Gastroesophageal sphincter (tissue), 4 donors: ENCODE measurements at places on chromosomes 2 and 18. TPM values are rescaled to one million over a fixed set of nuclear protein-coding genes. Genes with fewer than 3 reads are reported as not detected.

GRCh38 chr2:149715005-149715592 lies 127.5 kb upstream of the MMADHC start:
- ATAC-seq = no peak

- peak; percentile 22 for ATAC-seq
These were observed 505.0 kb upstream of the ID2 start for GRCh38 chr2:8176887-8177286.

- ATAC-seq = no peak
These were observed 19.4 kb downstream of the BABAM2 start for GRCh38 chr2:27909901-27910300.

GRCh38 chr2:234218266-234219045 lies 168.0 kb downstream of the SPP2 start:
- ATAC-seq = no peak

DNA sequence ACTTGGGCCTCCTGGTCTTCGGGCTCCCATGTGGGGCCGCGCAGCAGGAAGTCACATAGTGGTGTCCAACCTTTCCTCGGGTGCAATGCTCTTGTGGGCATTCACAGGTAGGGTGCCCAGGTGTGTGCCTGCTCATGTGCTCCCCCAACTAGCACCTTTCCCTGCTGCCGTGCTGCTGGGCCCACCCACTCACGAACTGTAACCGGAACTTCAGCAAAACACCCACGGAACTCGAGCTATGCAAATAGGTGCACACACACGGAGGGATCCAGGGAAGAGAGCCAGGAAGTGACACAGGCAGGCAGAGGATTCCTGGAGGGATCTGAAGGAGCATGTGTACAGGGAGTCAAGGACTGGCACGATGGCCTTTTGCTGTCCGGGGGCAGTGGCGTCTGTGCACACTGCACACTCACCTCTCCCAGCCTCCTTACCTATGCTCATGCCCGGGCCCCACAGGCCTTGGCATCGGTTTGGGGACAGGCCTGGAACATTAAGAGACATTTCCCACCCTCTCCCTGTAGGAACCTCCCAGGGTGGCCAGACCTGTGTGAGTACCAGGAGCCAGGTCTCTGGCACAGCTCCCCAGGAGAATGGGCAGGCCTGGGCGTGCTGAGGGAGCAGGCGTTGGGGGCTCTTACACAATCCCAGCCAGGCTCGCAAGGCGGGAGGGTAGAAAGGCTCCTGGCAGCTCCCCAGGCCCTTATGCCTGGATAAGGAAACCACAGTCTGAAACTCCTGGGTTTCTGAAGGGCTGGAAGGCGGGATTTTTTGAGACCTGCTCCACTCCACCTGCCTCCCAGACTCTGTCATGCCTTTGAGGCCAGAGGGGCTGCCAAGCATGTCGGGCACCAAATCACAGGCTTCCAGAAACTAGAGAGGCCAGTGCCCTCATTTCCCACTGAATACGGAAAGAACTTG lies 6.6 kb upstream of the PTMA start:
- ATAC-seq = peak; percentile 50

- no peak for ATAC-seq
These were observed 44.0 kb downstream of the CSRNP3 start for GRCh38 chr2:165513479-165513878.

DNA sequence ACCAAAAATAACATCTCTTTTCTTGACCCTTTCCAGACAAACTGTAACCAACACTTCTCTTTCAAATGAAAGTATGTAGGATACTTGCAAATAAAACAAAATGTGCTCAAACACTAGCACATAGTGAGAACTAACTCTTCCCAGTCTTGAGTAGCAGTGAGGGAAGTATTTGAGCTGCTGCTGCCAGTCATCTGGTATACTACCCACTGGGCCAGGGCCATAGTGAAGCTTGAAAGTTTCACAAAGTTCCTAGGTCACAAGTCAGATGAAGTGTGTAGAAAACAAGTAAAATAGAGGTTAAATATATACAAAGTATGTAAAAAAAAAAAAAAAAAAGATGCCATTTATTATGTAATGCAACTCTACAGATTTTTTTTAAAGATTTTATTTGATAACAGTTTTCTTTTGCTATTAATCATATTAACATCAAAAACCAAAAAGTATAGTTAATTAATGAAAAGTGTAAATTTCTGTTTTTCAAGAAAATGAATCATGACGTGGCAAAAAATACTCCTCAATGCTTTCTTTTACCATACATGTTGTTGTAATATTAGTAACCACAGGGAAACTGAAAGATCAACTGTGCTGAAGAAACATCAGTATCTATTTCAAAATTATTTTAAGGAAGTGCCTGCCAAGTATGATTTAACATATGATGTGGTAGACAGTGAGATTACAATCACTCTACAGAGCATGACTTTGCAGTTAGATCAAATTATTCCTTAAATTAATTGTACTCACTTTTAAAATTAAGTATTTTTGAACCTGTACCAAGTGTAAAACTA lies 21.6 kb upstream of the TRIB2 start:
- ATAC-seq = no peak

- ATAC-seq = no peak
These were observed 3.7 kb upstream of the DNER start for GRCh38 chr2:229718057-229718456.

- ATAC-seq = no peak
These were observed 294.2 kb upstream of the NCKAP5 start for GRCh38 chr2:133862400-133862977.

- no peak for ATAC-seq
These were observed 12.6 kb downstream of the PIK3C3 start for GRCh38 chr18:41967680-41968079.

DNA sequence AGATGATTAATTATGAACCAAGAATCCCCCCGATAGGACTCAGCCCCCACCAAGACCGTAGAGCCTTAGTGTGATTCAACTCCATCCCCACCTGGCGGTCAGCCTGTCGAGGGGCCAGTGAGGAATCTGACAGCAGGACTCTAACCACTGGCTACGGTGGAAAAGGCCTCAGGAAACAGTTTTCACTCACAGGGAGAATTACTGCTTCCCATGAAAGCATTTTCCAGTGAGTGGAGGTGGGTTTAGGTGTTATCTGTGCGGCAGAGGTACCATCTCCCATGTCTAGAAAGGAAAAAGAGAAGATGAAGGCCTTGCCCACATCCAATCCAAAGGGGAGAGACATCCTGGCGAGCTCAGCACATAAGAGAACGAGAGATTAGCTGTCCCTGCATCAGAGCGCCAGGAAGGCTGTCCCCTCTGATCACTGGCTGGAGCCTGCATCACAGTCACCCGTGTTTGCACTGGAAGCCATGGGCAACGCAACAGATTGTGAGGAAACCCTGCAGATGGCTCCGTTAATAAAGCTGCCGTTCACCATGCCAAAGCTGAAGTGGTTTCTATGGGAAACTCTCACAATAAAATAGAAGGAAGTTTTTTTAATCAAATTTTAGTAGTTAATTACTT lies 22.3 kb downstream of the COX7A2L start:
- no peak for ATAC-seq

GRCh38 chr18:41940506-41941215 lies 14.4 kb upstream of the PIK3C3 start:
- ATAC-seq = no peak

DNA sequence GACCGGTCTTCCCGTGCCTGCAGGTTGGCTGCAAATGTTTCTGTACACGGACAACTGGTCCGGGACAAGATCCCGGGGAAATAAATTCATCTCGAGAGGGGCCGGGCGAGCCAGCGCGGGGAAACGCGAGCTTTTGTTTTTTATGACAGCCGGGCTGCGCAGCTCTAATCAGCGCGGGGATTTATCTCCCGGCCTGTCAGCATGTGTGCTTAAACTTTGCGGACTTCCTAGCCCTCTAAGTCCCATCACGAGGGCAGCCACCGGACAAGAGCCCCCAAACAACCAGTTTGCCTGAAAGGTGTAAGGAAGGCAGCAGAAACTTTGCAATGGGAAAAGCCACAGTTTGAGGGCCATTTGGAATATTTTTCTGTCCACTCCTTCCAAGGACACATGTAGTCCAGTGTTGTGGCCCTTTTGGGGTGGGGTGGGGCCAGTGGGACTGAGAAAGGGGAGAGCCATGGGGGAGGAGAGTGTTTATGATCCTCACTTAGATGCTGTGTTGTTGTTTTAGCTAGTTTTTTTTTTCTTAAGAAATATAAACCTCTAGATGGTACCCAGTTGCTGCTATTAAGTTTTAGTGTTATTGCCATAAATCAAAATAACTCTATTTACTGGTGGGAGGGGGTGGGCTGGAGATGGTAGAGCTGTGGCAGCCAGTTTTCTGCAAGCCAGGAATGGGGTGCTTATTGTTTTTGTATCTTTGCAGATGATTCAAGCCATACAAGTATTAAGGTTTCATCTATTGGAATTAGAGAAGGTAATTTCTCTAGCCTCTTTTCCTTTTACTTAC lies 6.0 kb downstream of the MEIS1 start:
- ATAC-seq = no peak

- no peak for ATAC-seq
These were observed 201.1 kb downstream of the ZNF804A start for GRCh38 chr2:184799379-184799778.

- ATAC-seq = no peak
These were observed 58.1 kb upstream of the ALPP start for GRCh38 chr2:232320443-232320803.

DNA sequence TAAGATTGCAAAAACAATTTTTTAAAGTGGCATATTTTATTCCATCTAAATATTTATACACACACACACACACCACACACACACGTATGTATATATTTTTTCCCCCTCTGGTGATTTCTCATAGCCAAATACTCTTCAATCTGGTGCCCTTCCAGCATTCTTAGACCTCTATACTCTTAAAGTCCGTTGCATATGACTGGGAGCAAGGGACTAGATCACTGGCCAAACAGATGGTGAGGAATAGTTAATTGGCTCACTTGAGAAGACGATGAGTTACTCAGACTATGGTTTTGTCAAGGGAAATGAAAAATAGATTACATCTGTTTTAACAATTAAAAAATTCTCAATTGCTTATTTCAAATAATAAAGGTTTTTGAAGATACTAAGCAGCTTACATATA lies 512.5 kb upstream of the LRRTM4 start:
- no peak for ATAC-seq

GRCh38 chr2:241641631-241642030 lies 4.1 kb downstream of the ATG4B start:
- no peak for ATAC-seq

DNA sequence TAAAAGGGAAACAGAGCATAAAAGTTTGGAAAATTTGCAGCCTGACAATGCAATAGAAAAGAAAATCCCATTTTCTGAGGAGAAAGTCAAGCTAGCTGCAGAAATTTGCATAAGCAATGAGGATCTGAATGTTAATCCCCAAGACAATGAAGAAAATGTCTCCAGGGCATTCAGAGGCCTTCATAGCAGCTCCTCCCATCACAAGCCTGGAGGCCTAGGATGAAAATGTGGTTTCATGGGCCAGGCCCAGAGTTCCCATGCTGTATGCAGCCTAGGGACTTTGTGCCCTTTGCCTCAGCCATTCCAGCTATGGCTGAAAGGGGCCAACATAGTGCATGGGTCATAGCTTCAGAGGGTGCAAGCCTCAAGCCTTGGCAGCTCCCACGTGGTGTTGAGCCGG lies 10.3 kb upstream of the SCN1A start:
- ATAC-seq = no peak

GRCh38 chr2:235935773-235936172 lies 232.4 kb downstream of the GBX2 start:
- ATAC-seq = no peak

DNA sequence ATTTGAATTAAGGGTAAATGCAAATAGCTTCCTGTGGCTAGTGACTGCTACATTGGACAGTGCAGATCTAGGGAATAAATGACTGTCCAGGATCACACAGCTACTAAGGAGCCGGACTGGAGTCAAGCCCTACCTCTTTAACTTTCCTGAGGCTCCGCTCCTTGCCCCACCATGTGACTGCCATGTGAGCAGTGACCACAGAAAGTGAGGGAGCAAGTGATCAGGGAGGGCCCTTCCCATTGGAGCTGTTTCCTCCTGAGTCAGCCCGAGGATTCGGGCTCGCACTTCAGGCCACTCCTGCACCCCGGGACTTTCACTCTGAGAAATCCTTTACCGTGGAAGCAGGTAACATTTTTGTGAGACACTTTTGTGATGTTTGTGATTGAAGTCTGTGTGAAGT lies 198.0 kb downstream of the ANKRD30B start:
- no peak for ATAC-seq

DNA sequence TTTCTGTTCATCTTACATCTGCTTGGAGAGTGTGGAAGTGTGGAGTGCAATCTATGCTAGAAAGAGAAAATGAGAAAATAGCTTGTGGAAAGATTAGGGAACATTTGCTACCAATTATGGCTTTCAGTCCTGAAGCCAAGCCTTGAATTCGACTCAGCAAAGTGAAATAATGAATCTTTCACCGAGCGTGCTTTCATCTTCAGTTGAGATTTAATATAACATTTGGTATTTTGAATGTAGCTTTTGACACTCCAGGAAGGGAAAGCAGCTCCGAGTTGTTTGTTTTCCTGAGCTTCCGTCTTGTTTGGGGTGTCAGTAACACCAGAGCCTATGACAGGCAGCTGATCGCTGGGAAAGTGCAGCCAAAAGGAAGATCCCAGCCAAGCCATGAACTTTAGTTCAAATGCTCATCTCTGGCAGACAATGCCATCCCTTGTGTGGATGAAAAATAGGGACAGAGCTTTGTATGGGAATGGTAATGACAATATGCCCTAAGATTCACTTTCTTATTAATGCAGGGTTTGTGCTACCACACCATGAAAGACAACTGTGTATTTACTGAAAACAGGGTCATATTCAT lies 25.0 kb upstream of the PHLPP1 start:
- ATAC-seq = no peak

GRCh38 chr18:77234504-77235365 lies 14.9 kb upstream of the GALR1 start:
- ATAC-seq = no peak

DNA sequence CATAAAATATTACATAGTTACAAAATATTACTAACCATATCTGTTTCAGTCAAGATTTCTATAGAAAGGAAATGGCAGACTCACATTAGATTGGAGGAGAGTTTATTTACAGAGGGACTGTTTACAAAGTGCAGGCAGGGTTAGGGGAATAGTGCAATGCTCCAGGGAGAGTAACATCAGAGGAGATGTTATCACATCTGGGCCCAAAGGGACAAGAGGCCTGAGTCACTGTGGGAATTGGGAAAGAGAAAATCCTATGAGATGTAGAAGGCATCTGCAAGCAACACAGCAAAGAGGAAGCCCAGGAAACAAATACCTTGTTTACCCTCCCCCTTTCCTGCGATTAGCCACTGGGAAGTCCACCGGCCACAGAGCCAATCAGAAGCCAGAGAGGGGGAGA lies 227.3 kb upstream of the TANK start:
- ATAC-seq = peak; percentile 28

Gene SCN7A
- total RNA-seq = 67.4 TPM

Gene AQP12B
- total RNA-seq = not detected

Gene DNAH7
- total RNA-seq = 0.67 TPM

Gene VWA3B
- total RNA-seq = not detected

Gene UGT1A8
- total RNA-seq = not detected

Gene FASTKD1
- total RNA-seq = 11.3 TPM

Gene IL36G
- 1.8 TPM for total RNA-seq

Gene SLC25A12
- 62.2 TPM for total RNA-seq

Gene GALNT5
- total RNA-seq = under 0.01 TPM

Gene CD207
- not detected for total RNA-seq

Gene BBS5
- total RNA-seq = 6.9 TPM

Gene PKDCC
- total RNA-seq = 193 TPM

Gene TRAF3IP1
- 19.6 TPM for total RNA-seq

Gene SPHKAP
- total RNA-seq = 0.16 TPM
